ENCODE measurements at places on chromosomes 4 and X.

- no peak for DNase-seq
Measured at GRCh38 chrX:38336538-38337240, 9.4 kb upstream of the RPGR start.

- no peak for DNase-seq
Measured at GRCh38 chr4:156634612-156635011, 337.0 kb downstream of the PDGFC start.

DNA sequence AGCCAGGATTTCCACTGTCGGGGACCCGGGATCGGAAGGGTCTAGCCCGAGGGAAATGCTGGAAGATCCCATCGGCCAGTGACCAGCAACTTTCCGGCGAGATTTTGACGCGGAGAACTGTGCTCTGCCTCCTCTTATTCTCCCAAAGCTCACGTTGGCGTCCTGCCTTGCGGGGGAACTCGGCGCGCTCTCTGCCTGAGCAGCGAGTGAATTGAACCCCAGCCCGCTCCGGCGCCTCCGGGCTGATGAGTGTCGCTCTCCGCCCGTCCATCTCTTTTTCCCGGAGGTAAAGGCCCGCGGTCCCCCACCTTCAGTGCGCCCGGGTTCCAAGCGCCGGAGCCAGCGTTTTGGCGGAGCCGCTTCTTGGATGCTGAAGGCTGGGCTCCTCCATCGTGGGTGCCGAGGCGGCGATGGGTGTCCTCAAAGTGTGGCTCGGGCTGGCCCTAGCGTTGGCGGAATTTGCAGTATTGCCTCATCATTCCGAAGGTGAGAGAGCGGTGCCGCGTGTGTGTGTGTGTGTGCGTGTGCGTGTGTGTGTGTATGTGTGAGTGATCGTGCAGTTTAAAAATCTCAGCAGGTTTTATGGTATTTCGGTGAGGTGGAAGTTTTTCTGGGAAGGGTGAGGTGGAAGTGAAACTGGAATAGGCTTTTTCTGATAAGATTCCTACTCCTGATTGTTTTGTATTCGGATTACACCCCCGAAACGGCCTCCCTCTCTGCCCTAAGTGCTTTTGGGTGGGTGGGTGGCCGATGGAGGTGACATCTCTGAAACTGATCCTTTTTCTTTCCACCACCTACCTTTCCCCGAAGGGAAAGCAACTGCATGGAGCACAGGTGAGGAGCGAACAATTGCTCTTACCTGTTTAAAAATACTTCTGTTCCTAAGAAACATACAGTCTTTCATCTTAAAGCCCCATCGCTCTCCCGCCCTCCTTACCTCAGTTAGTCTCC, 752 bp downstream of the FRAS1 start:
- peak; percentile 30 for DNase-seq

- DNase-seq = no peak
Measured at GRCh38 chr4:164894702-164895101, 17.7 kb downstream of the APELA start.

GRCh38 chr4:121927948-121928347, 23.9 kb downstream of the TRPC3 start:
- no peak for DNase-seq

DNA sequence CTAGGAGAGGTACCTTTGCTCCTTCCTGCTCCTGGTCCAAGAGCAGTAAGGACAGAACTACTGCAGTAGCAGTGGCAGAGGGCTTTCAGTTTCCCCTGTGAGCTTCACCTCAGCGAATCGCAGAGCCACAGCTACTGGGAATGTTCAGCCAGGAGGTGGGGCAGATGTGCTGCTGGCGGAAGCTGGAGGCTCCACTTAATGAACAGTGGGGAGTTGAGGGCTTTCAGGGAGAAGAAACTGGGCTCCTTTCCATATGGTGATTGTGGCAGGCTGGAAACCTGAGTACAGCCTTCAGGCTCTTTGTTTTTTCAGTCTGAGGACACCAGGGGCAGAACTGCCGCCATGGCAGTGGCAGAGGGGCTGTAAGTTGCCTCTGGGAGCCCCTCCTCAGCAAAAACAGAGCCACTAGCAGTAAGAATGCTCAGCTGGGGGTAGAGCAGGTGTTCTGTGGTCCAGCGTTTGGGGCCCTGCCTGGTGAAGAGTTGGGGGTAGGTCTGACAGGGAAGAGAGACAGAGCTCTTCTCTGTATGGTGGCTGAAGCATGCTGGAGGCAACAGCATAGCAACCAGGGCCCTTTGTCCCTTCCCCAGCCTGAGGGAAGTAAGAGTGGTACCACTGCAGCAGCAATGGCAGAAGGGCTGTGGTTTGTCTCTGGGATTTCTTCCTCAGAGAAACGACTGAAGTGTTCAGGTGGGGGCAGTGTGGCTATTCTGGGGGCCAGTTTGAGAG, 106.0 kb upstream of the GRXCR1 start:
- no peak for DNase-seq

DNA sequence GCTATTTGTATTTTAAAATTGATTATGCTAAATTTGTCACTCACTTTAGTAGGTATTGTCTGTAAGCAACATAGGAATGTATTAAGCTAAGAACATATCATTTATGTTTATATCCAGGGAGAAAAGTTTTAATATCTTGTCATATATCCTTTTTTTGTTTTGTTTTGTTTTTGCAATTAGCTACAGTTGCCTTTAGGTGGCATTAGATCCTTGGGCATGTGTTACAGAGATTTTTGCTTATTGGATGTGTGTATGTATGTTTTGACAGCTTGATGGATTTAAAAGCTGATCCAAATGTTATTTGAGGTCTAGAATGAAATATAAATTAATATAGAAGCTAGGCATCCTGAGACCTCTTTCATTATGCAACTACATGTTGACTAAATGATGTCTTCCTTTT, 36.1 kb upstream of the OTUD4 start:
- peak; percentile 18 for DNase-seq

GRCh38 chrX:9539605-9540387, 74.9 kb downstream of the TBL1X start:
- DNase-seq = no peak

- peak; percentile 39 for DNase-seq
Measured at GRCh38 chr4:185396724-185397385, at the start of gene ANKRD37. ANKRD37 (plus strand) TSS chr4:185396841; CDS start chr4:185396924, 83 bp downstream.

DNA sequence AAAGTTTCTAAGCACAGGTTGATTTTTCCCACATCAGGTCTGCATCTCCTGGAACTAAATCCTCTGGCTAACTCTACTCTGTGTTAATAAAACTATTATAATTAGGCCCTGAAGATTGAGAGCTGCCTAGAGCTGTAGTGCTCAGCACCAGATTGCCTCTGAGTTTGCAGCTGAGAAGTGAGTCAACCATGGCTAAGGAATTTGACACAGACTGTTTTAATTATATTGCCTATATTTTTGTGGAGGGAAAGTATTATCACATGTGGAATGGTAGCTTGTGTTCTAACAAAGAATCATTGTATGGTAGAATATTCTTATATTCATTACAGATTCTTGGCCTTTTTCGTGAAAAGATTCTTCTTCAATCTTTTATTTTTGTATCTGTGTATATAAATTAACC, 1907.6 kb upstream of the TENM3 start:
- no peak for DNase-seq

GRCh38 chr4:83522239-83522638, 13.7 kb upstream of the GPAT3 start:
- no peak for DNase-seq

- DNase-seq = no peak
Measured at GRCh38 chr4:85728464-85728863, 253.5 kb downstream of the ARHGAP24 start.

- no peak for DNase-seq
Measured at GRCh38 chrX:140440876-140441275, 64.0 kb downstream of the SOX3 start.

GRCh38 chr4:97593248-97593647, 550.0 kb downstream of the STPG2 start:
- DNase-seq = no peak

- no peak for DNase-seq
Measured at GRCh38 chr4:80611678-80611979, 276.1 kb downstream of the CFAP299 start.

DNA sequence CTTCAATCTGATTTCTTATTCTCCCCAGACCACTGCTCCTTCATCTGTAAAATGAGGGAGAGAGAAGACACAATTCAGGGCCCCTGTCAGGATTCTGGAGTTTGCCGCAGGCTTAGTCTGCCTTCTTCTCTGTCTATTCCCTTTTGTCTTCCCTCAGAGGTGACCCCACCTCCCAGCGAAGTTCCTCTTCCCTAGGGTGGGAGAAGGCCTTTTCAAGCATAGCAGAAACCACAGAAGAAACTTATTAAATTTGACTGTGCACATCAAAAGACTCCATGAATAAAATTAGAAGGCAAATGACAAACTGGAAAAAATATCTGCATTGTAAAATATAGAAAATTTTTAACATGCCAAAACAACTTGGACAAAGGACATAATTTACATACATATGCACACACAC, 148.8 kb downstream of the HNRNPD start:
- no peak for DNase-seq

- DNase-seq = no peak
Measured at GRCh38 chr4:16027626-16028025, 56.2 kb downstream of the PROM1 start.

DNA sequence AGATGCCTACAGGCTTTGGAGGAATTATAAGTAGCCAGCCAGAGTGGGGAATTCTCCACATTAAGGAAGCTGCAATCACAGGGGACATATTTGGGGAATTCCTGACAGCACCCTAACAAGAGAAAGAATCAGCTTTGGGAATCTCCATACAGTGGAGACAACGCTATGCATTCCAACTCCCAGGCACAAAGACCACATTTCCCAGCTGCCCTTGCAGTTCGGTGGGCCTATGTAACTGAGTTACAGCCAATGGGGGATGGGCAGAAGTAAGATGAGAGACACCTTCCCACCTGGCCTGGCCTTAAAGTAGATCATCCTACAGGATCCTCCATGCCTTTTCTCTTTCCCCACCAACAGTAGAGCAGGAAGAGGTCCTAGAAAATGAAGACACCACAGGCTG, 43.4 kb upstream of the CCKAR start:
- DNase-seq = no peak

GRCh38 chr4:159395693-159396092, 292.8 kb downstream of the RAPGEF2 start:
- DNase-seq = no peak

DNA sequence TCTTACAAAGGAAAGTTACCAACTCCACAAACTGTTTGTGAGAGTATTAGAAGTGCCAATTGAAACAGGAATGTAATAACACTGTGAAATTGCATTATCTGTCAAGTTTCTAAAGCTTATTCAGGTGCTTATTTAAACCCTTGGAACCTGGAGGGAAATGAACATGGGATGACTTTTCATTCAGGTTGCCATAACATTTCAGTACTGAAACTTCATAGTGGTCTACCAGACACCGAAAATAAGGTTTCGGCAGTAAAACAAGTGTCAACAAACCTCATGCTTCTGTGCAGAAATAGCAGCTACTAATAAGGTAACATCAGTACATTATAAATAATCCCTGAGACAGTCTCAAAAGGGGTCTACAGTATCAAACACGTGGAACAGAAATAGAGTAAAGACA, 890.7 kb upstream of the INTU start:
- DNase-seq = no peak

- peak; percentile 29 for DNase-seq
Measured at GRCh38 chr4:99863804-99864203, 30.4 kb downstream of the LAMTOR3 start.
